T-helper 2 cell treated with Interferon-gamma antibody and Interleukin-4, amounts not matched to agents 100 ng/mL and 5 ng/mL, for 36 hours (primary cell): ENCODE measurements at places on chromosomes 2 and 18. TPM values are rescaled to one million over a fixed set of nuclear protein-coding genes. Genes with fewer than 3 reads are reported as not detected.

Gene CHST9
- total RNA-seq, result not detected in 2 replicates

Gene ALPP
- total RNA-seq, result not detected in 2 replicates

Gene GCG
- total RNA-seq, result not detected in 2 replicates

Gene SERPINB8
- total RNA-seq, result 6.4 and 8.1 TPM in 2 replicates

Gene CELF4
- total RNA-seq, result not detected in 2 replicates

Gene CREG2
- 0.14 and 0.45 TPM in 2 replicates for total RNA-seq

Gene CPLX4
- not detected in 2 replicates for total RNA-seq

Gene CDH7
- not detected in 2 replicates for total RNA-seq

Gene ACVR1C
- total RNA-seq, result 0.55 and 0.70 TPM in 2 replicates

Gene SCG2
- total RNA-seq, result not detected in 2 replicates

Gene SETBP1
- total RNA-seq, result 4.3 and 4.4 TPM in 2 replicates

Gene SH2D6
- total RNA-seq, result 0.32 and 0.52 TPM in 2 replicates

Gene IL1B
- total RNA-seq, result not detected in 2 replicates

Gene PLGLB1
- 3.2 TPM in 1 of 2 replicates, not detected in the other for total RNA-seq

Gene SNTG2
- total RNA-seq, result 0.57 TPM in 1 of 2 replicates, not detected in the other

Gene EFEMP1
- not detected in 2 replicates for total RNA-seq

Gene MC5R
- total RNA-seq, result 0.09 TPM in 1 of 2 replicates, not detected in the other

Gene SCN7A
- not detected in 2 replicates for total RNA-seq

Gene NYAP2
- total RNA-seq, result not detected in 2 replicates

Gene STAMBP
- total RNA-seq, result 35.9 and 37.0 TPM in 2 replicates

Gene SLC9A2
- 0.07 TPM in 1 of 2 replicates, not detected in the other for total RNA-seq

Gene CNRIP1
- not detected in 2 replicates for total RNA-seq

Gene CROCC2
- total RNA-seq, result not detected in 2 replicates

Gene MRPL30
- total RNA-seq, result 22.3 and 24.0 TPM in 2 replicates

Gene ALK
- total RNA-seq, result not detected in 2 replicates

Gene PPP1R1C
- 0.48 TPM in 1 of 2 replicates, not detected in the other for total RNA-seq

Gene ERBB4
- not detected in 2 replicates for total RNA-seq

Gene COPS9
- total RNA-seq, result 103 and 122 TPM in 2 replicates

Gene CNGA3
- not detected in 2 replicates for total RNA-seq

Gene SCYGR4
- not detected in 2 replicates for total RNA-seq

Gene PRSS56
- not detected in 2 replicates for total RNA-seq

Gene DNER
- total RNA-seq, result not detected in 2 replicates

Gene UGT1A8
- total RNA-seq, result not detected in 2 replicates

Gene SMPD4
- 74.5 and 79.0 TPM in 2 replicates for total RNA-seq

Gene MOGAT1
- not detected in 2 replicates for total RNA-seq

Gene GMPPA
- total RNA-seq, result 50.1 and 52.1 TPM in 2 replicates

Gene TFCP2L1
- 0.02 TPM in 2 replicates for total RNA-seq

Gene GNAL
- total RNA-seq, result 0.39 and 0.41 TPM in 2 replicates

Gene STPG4
- 0.30 and 0.50 TPM in 2 replicates for total RNA-seq

Gene METAP1D
- 7.1 and 7.7 TPM in 2 replicates for total RNA-seq

Gene CRYGC
- total RNA-seq, result not detected in 2 replicates

Gene CDK5R2
- total RNA-seq, result not detected in 2 replicates

Gene ZNF385B
- not detected in 2 replicates for total RNA-seq

Gene COL6A3
- 0.52 and 0.80 TPM in 2 replicates for total RNA-seq

Gene UGT1A1
- not detected in 2 replicates for total RNA-seq

Gene CNDP1
- total RNA-seq, result 0.25 TPM in 1 of 2 replicates, not detected in the other

Gene FAM237A
- total RNA-seq, result not detected in 2 replicates

Gene COL4A3
- total RNA-seq, result not detected in 2 replicates

Gene IL36RN
- not detected in 2 replicates for total RNA-seq

Gene EFHD1
- 1.0 and 1.1 TPM in 2 replicates for total RNA-seq

Gene IL36G
- not detected in 2 replicates for total RNA-seq

Gene CDCA7
- total RNA-seq, result 116 TPM in 2 replicates

Gene SCN1A
- total RNA-seq, result not detected in 2 replicates

Gene GULP1
- total RNA-seq, result not detected in 2 replicates

Gene TYMS
- 354 and 362 TPM in 2 replicates for total RNA-seq
